Activated CD4-positive, CD25-positive, alpha-beta regulatory T cell (primary cell): ENCODE measurements at places on chromosomes 2 and 18.

- no peak for DNase-seq
Observed at GRCh38 chr18:31624892-31625640, 33.4 kb downstream of the TTR start.

GRCh38 chr2:226796840-226797288 is 2.8 kb downstream of the IRS1 start:
- no peak for DNase-seq

GRCh38 chr18:68436485-68436884 is 278.4 kb downstream of the TMX3 start:
- DNase-seq, result no peak

GRCh38 chr18:6792391-6792790 is 62.9 kb downstream of the ARHGAP28 start:
- DNase-seq, result no peak

DNA sequence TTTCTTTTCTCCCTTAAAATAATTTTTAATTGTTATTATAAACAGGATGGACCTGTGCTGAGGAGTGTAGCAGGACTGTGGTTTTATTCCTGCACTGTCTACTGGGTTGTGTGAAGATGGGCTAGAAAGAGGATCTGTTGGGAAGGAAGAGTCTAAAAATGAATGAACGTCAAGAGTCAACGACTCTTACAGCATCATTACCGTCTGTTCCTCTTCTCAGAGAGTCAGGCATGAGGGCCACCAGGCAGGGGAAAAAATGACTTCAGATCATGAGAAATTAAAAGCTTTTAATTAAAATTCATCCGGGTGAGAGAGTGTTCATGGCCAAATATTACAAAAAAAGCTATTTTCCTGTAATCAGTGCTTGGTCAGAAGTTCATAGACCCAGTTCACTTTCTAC is 32.6 kb downstream of the SRSF7 start:
- DNase-seq, result no peak

DNA sequence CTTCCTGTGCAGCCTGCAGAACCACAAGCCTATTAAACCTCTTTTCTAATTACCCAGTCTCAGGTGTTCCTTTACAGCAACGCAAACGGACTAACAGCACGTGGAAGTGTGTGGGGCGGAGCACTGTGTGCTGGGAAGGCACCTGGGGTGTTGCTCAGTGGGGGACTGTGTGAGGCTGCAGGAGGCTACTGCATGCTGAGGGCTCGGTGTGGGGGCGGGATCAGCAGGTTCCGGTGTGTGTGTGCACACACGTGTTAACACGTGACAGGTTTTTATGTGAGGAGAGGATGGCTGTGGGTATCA is 58.9 kb downstream of the ANKMY1 start:
- DNase-seq, result no peak
